ENCODE measurements at places on chromosomes 1 and 21.
A peak's percentile ranks its signal among the peaks of the same experiment; 100 is the strongest.

- no peak for DNase-seq
These were observed 55.8 kb downstream of the IARS2 start for GRCh38 chr1:220149742-220150141.

GRCh38 chr1:155068599-155068998, 5.1 kb downstream of the EFNA4 start:
- no peak for DNase-seq

- no peak for DNase-seq
These were observed 129.7 kb downstream of the DUSP10 start for GRCh38 chr1:221612047-221612777.

GRCh38 chr21:34819357-34819999, 150.7 kb downstream of the CLIC6 start:
- DNase-seq: no peak

GRCh38 chr1:63731117-63732043, 42.4 kb upstream of the ROR1 start:
- DNase-seq: no peak

GRCh38 chr21:36733857-36734256, 34.9 kb downstream of the SIM2 start:
- no peak for DNase-seq

DNA sequence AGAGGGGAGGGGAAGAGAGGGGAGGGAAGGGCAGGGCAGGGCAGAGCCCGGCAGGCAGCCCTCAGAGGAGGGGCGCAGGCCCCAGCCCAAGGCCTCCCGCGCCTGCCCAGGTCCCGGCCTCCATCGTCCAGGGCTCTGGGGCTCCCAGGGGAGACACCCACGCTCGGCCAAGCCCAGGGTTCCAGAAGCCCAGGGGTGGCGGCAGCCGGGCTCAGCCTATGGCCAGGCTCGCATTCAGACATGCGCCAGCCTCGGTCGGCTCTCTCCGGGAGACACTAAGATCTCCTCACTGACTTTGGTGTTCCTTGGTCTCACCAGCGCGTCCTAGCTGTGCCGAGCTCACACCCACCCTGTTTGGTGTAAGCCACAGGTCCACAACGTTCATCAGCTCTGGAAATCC, 7.1 kb upstream of the ANKRD65 start:
- DNase-seq: no peak

- no peak for DNase-seq
These were observed 95.9 kb downstream of the KCNJ15 start for GRCh38 chr21:38352536-38353219.

GRCh38 chr1:116671072-116671760, 3.7 kb upstream of the IGSF3 start:
- no peak for DNase-seq

- no peak for DNase-seq
These were observed 20.4 kb upstream of the SUMO3 start for GRCh38 chr21:44838039-44838895.

GRCh38 chr1:6811583-6811982, 26.3 kb downstream of the CAMTA1 start:
- DNase-seq: no peak

- DNase-seq: no peak
These were observed 3.1 kb upstream of the ACP6 start for GRCh38 chr1:147673406-147673805.

GRCh38 chr1:88612292-88612691, 71.8 kb upstream of the PKN2 start:
- DNase-seq: no peak

DNA sequence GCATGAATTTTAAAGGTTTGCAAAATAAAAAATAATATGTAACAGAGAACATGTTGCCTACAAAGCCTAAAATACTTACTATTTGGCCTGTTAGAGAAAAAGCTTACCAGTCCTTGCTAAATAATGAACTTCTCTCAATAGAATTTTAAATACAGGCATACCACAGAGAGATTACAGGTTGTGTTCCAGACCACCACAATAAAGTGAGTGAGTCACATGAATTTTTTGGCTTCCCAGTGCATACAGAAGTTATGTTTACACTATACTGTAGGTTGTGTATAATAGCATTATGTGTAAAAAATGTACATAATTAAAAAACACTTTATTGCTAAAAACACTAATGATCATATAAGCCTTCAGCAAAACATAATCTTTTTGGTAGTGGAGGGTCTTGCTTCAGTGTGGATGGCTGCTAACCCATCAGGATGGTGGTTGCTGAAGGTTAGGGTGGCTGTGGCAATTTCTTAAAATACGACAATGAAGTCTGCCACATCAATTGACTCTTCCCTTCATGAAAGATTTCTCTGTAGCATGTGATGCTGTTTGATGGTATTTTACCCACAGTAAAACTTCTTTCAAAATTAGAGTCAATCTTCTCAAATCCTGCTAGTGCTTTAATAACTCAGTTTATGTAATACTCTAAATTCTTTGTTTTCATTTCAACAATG, 48.6 kb downstream of the SCYL3 start:
- no peak for DNase-seq

GRCh38 chr1:57839526-57839925, 415.7 kb upstream of the DAB1 start:
- DNase-seq: no peak

- no peak for DNase-seq
These were observed 171.0 kb downstream of the VAV3 start for GRCh38 chr1:107793896-107794453.

- peak; percentile 76 for DNase-seq
These were observed 43.8 kb downstream of the CD53 start for GRCh38 chr1:110916669-110917306.

GRCh38 chr1:157831968-157832626, 9.5 kb downstream of the CD5L start:
- DNase-seq: no peak

- no peak for DNase-seq
These were observed 12.5 kb upstream of the TTLL10 start for GRCh38 chr1:1161078-1161682.

DNA sequence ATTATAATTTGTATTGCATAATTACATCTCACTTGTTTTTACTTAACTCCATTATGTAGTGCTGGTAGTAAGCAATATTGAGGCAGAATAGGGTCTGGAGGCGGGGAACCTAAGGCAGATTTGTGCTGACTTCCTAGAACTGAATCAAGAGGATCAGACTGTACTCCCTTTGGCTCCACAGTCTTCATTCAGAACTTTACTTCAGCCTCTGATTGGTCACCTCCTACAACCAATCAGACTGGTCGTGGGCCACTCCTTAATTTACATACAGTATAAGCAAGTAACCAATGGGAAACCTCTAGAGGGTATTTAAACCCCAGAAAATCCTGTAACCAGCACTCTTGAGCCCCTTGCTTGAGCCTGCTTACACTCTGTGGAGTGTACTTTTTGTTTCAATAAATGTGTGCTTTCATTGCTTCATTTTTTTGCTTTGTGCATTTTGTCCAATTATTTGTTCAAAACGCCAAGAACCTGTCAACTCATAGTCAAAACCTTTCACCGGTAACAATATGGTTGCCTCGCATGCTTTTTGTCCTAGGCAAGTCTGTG, 31.6 kb downstream of the ZBTB8OS start:
- no peak for DNase-seq

- DNase-seq: no peak
These were observed 191.2 kb downstream of the GABPA start for GRCh38 chr21:25925936-25926335.

DNA sequence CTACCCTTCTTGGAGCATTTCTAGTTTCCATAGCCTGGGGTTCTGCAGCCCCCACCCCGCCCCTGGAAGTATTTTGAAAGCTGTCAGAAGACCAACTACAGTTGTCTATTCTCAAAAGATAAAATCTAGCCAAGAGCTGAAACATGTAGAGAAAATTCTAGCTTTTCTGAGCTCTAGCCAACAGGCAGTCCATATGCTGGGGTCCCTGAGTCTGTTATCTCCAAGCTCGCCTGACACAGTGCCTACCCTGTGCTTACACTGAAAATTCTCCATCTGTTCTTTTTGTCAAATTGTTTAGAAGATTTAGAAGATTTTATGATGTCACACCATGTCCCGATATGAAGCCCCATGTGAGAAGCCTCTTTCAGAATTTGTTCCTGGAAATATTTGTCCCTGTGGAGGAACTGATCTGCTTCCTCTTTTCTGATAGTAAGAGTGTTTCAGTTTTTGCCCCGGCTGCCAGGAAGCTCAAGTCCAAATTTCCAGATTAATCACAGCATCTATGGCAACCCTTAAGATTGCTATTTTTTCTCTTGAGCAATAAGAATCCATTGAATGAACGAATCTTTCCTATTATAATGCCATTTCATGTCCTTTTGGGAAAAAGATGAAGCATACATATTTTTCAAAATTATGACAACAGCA, 23.7 kb upstream of the CSF3R start:
- DNase-seq: no peak

DNA sequence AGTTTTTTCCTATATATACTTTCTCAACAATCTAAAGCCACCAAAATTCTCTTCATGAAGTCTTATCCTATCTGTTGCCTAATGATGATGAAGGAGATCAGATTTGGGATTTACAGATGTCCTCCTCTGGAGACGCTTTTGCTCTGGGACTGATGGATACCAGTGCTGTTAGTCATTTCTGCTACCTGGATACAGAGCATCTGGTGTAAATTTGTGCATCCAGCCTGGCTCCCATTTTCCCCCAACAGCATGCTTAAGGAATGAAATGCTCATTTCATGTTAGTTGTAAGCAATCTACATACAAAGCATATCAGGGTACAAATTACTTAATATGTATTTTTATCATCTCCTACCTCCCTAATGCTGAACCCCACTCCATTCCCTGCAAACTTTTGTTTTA, 57.7 kb downstream of the HNRNPR start:
- no peak for DNase-seq

GRCh38 chr1:13794231-13795187, 94.5 kb downstream of the PRDM2 start:
- DNase-seq: no peak

GRCh38 chr1:181522864-181523263, 39.5 kb downstream of the CACNA1E start:
- DNase-seq: no peak

DNA sequence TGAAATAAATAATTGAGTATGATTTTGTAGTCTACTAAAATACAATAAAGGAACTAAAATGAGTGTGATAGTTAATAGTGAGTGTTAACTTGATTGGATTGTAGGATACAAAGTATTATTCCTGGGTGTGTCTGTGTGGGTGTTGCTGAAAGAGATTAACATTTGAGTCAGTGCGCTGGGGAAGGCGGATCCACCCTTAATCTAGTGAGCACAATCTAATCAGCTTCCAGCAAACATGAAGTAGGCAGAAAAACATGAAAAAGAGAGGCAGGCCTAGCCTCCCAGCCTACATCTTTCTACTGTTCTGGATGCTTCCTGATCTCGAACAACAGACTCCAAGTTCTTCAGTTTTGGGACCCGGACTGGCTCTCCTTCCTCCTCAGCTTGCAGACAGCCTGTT, 1716.6 kb downstream of the MRPL39 start:
- DNase-seq: no peak

DNA sequence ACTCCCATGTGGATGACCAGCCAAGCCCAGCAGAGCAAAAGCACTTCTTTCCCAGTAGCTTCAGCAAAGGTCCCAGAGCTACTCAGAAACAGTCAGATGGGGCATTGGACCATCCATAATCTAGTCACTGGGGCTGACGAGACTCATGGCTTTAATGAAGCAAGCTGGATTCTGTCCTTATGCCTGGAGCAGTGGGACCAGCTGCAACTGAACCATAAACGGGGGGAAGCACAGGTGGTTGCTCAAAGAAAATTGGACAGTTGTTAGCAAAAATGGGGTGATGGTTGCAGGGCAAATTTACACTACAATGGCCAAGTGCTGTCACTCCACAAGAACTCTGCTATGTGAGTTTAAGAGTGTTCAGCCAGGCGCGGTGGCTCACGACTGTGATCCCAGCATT, 17.4 kb upstream of the FASLG start:
- no peak for DNase-seq

GRCh38 chr1:101282314-101283038, 45.7 kb downstream of the S1PR1 start:
- no peak for DNase-seq

- DNase-seq: no peak
These were observed 14.0 kb downstream of the WNT3A start for GRCh38 chr1:228020686-228021354.

- DNase-seq: no peak
These were observed 152.7 kb downstream of the CHRM3 start for GRCh38 chr1:239539051-239539450.

DNA sequence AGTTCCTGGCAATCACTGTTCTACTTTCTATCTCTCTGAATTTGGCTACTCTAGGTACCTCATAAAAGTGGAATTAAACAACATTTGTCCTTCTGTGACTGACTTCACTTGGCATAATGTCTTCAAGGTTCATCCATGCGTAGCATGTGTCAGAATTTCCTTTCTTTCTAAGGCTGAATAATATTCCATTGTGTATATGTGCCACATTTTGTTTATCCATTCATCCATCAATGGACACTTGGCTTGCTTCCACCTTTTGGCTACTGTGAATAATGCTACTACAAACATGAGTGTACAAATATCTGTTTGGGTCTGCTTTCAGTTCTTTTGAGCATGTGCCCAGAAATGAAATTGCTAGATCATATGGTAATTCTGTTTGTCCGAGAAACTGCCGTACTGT, 14.7 kb downstream of the CACHD1 start:
- no peak for DNase-seq

GRCh38 chr1:87176087-87176486, 152.6 kb upstream of the LMO4 start:
- no peak for DNase-seq

GRCh38 chr1:98078596-98078995, 157.8 kb upstream of the DPYD start:
- DNase-seq: no peak

DNA sequence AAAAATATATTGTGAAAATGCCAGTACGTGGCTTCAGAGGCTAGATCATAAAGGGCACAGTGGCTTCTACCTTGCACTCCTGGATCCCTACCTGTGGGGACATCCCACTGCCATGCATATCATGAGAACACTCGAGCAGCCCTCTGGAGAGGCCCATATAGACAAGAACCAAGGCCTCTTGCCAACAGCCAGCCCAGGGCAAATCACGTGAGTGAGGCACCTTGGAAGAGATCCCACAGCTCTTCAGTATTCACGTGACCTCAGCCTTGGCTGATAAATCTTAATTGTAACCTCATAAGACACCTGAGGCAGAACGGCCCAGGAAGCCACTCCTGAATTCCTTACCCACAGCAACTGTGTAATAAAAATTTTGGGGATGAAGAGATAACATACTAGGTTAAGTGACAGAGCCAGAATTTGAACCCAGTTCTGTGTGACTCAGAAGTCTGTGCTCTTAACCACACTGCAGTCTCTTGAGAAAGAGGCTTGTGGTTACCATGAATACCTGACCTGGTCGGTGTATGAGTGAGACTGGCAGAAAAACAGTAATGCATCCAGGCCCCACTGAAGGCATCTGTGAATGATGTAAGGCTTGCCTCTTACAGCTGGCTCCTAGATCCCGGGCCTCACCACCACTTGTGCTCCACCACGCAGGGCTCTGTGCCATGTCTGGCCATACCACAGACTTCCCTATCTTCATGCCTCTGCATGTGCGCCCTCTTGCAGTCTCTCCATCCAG, 6.9 kb upstream of the A3GALT2 start:
- no peak for DNase-seq
